Activated CD8-positive, alpha-beta memory T cell treated with anti-CD3 and anti-CD28 coated beads for 1 hour (primary cell): ENCODE measurements at places on chromosomes 3 and 15.

GRCh38 chr15:92417716-92418115, 24.0 kb downstream of the ST8SIA2 start:
- DNase-seq: no peak

DNA sequence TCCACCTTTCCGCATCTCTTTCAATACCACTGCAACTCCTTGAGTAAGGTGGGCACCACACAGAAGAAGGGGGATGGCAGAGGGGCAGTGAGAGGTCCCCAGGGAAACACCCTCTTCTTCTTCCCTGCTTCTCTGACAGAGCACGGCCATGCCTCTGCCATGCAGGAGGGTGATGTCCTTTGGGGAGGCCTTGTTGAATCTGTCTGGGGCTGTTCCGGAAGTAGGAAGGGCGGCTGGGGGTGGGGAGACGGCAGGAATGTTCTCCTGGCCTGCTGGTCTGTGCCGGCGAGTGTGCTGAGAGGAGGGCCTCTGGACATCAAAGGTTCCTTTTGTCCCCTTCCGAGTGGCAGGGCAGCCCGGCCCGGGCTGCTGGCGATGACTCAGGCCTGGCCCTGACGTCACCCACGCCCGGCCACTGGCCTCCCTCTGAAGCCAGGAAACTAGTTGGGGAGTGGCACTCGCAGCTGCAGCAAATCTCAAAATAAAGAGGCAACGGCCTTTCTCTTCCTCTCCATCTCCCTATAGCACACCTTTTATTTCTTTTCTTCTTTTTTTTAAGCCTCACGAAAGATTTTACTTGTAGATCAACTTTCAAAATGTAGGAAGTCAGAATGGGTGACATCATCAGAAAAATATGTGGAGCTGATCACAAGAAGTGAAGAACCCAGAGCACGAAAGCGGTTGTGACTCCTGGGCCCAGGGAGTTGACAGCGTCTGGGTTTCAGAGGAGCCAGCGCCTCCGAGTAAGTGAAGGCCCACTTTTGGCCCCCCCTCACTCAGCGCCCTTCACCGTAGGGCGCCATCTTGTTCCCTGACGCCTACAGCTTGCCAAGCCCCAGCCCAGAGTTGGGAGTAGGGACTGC, at the start of gene ZBTB38:
Gene ZBTB38 (plus strand): TSS at position 443 of the 863 bp plus-strand sequence. CDS start 73,885 bp downstream, outside the sequence.
- DNase-seq: no peak

- no peak for DNase-seq
Measured at GRCh38 chr15:63405159-63405558, 23.5 kb upstream of the CA12 start.

- DNase-seq: no peak
Measured at GRCh38 chr15:51316636-51317035, 21.8 kb downstream of the CYP19A1 start.

GRCh38 chr3:5187920-5188418, 462 bp downstream of the EDEM1 start:
- peak; percentile 39 for DNase-seq

DNA sequence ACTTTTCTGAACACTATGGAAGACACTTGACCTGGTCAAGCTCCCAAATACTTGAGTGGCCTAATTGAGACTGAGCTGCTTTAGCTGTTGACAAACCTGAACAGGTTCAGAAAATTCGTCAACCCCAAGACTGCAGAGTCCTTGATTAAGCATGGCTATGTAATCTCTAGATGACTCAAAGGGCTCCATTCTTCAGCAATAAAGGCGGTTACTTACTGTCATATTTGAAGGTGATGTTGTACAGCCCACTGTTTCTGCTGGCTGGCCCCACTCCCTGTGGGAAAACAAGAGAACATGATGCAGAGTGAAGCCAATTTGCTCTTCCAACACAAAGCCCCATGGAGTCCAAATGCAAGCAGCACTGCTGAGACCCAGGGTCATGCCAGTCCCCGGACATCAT, 45.1 kb downstream of the IL17RD start:
- DNase-seq: no peak

DNA sequence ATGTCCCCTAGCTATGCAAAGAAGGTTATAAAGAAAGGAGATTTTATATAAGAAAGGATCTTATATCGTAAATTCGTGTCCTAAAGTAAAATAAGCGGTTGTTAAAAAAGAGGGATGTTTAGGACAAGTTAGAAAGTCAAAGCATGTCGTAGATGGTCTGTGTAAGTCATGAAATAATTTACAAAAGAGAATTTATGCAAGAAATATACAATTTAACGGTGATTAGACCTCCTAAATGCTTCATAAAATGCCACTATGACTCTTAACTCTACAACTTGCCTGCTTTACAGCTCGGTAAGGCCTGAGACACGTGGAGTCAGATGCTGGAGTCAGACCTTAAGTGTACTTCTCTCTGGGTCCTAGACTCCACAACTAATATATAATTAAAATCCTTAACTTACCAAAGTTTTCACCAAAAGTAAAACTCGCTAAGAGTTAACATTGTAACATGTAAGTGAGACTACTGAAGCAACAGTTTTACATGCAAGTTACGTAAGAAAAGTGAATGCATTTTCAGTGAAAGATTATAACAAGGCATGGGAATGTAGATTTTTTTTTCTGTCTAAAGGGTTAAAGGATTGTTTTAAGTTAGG, 13.3 kb upstream of the SRPRB start:
- DNase-seq: no peak

GRCh38 chr3:9703240-9703639, 393 bp upstream of the CPNE9 start:
- DNase-seq: no peak

DNA sequence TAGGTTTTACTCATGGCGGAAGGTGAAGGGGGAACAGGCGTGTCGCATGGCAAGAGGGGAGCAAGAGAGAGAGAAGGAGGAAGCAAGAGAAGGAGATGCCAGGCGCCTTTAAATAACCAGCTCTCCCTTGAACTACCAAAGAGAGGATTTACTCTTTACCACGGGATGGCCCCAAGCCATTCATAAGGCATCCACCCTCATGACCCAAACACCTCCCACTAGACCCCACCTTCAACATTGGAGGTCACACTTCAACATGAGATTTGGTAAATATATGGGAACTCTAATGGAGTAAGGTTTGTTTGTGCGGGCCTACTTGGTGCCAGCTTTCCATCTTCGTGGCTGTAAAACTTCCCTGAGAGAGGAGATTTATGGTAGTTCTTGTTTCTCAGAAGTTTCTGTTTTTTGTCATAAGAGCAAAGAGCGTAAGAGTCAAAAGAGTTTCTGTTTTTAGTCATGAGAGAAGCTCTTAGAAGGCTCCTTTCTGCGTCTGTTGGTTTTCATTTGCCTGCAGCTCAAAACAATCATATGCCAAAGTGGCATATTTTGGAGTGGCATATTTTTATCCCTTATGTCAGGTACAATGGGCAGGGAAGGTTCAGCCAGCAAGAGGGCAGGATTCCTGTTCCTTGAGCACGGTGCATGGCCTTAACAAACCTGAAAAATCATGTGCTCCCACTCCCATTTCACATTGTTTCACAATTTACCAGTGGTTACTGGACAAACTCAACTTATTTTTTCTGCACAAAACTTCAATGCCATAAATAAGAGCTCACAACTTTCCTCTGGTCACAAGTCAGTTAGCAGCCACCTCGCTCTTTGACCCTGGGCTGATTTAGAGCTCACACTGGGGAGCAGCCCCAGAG, 12.5 kb downstream of the PML start:
- DNase-seq: no peak

DNA sequence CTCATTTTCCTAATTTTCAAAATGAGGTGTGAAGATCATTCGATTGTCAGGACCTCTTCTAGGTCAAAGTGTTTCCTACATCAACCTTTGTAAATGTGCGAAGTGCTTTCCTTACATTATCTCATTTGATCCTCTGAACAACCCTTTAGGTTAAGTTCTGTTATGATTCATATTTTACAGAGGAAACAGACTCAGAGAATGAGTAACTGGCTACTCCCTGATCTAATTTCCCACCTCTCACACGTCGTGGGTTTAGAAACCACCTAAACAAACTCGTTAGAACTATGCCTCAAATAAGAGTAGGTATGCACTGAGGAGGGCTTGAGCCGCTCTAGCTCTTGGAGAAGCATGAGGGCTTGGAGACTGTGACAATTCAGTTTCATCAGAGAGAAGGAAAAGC, 148.6 kb downstream of the CD47 start:
- no peak for DNase-seq

DNA sequence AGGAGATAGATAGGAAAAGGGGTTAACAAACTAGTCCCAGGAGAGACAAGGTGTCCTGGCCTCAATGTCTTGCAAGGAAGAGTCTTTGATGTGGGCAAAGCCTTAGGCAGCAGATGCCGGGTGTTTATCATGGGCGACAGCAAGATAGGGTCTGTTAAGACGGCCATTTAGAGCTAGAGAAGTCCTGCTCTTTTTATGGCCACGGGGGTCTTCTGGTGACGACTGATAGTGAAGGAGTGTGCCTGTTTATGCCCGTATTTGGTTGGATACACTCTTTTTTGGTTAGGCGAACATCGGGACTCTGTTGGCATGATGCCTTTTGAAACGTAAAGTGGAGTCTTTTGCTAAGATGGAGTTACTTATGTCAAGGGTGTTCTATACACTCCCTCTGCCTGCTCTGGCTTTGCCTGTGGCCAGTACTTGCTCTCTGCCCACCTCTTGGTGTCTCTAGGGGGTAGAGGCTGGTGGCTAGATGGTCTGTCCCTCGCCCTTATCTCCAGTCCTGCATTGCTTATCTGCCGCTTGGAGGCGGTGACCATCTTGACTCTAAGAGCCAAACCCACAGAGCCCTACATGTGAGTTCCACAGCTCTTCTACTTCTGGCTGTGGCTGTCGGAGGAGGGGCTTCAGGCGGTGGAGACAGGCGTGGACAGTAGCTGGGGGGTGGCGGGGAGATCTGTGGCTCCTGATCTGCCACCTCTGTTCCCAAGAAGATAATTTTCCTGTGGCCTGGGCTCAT, 55.8 kb upstream of the ZBTB38 start:
- DNase-seq: no peak

DNA sequence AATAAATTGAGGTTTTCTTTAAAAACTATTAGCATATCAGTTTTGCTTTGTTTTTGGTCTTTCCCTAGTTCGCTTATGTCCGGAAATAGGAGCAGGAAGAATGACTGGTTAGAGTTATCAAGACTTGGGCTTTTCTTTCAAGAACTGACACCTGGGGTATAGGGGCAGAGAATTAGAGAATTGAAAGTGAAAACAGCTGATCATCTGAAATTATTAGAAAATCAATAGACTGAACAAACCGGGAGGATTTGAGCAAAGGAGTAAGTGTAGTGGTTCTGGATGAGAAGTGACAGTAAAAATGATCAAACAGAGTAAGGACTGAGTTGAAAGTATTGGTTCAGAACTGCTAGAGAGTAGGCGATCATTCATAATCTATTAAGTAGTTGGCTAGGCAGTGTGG, 6.0 kb downstream of the MINDY2 start:
- no peak for DNase-seq

GRCh38 chr15:93312891-93313486, 224.0 kb upstream of the RGMA start:
- DNase-seq: no peak

DNA sequence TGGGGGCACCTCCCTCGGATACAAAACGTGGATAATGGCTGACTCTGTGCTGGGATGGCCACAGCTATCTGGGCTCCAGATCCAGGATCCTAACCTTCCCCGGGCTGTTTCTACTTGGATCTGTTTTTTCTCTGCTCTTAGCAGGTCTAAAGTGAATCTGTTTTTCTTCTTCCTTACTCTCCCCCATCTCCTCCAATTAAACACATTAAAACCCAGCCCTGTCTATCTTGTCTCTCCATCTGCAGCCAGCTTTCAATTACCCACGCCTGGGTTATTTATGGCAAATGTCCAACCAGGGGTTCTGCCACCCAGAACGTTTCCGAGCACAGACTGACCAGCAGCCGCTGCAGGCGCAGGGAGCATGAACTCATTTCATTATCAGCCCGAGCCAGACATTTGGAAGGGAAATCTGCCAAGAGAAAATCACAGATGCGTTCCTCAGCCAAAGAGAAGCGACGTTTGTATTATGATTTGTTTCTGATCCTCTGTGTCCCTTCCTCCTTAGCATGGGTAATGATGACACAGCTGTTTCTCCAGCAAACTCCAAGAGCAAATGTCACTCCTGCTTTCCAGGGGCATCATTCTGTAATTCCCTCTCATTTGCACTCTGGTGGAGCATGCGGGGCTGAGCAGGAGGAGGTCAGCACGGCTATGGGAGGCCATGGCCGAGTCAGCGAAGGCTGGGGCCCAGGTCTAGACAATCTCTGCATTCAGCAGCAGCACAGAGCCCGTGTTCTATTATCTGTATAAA, 42.0 kb downstream of the UMPS start:
- DNase-seq: no peak

- no peak for DNase-seq
Measured at GRCh38 chr3:82562896-82563295, 801.5 kb upstream of the GBE1 start.

GRCh38 chr3:59895972-59896371, 846.1 kb upstream of the CFAP20DC start:
- DNase-seq: no peak

- no peak for DNase-seq
Measured at GRCh38 chr15:87123676-87124382, 1044.2 kb downstream of the AGBL1 start.

- DNase-seq: no peak
Measured at GRCh38 chr3:97960993-97961766, 11.1 kb downstream of the RIOX2 start.

- no peak for DNase-seq
Measured at GRCh38 chr3:69567023-69567709, 172.1 kb upstream of the MITF start.

GRCh38 chr3:50876947-50877346, 202.2 kb downstream of the DOCK3 start:
- no peak for DNase-seq

- DNase-seq: no peak
Measured at GRCh38 chr15:87716422-87716821, 540.1 kb downstream of the NTRK3 start.

DNA sequence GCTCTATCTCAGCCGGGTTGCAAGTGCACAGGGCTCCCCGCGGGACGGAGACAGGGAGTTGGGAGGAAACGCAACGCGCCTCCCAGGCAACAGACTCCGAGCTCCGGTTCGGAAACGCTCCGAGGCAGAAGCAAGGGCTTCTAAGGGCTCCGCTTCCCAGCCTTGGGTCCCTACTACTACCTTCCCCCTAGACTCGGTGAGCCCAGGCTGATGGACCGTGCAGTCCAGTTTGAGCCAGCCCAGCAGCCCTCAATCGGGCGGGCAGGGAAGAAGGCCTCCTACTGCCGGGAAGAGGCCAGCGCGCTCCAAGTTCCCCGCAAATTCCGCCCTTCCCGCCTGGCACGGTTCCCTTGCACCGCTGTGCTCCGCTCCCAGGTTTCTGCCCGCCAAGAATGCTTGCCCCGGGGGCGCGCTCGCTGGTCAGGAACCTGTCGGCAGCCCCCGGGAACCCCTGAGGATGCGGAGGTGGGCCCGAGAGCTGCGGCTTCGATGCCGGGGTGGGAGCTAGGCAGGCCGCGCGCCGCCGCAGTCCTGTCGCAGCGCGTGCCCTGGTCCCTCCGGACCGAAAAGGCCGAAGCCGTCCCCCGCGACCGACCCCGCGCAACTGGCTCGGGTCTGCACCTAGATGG, 728 bp downstream of the TRANK1 start:
- DNase-seq: no peak

GRCh38 chr3:105538483-105538882, 171.8 kb downstream of the ALCAM start:
- no peak for DNase-seq

GRCh38 chr3:187186801-187187421, 10.4 kb upstream of the RTP1 start:
- no peak for DNase-seq

GRCh38 chr3:52147804-52148203, 6.4 kb downstream of the POC1A start:
- DNase-seq: no peak
